KG1 (cell line): ENCODE measurements at places on chromosomes 13 and 19.

DNA sequence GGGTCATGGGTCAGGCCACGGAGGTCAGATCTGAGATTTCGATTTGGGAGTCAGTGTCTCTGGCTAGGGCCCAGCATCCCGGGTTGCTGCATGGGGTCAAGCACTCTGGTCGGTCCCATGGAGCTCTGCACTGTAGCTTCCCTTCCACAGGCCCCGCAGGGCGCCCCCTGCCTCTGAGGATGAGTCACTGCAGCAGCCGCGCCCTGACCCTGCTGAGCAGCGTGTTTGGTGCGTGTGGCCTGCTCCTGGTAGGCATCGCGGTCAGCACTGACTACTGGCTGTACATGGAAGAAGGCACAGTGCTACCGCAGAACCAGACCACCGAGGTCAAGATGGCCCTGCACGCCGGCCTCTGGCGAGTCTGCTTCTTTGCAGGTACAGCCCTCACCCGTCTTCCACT is 3.6 kb downstream of the CACNG7 start:
- no peak for DNase-seq

DNA sequence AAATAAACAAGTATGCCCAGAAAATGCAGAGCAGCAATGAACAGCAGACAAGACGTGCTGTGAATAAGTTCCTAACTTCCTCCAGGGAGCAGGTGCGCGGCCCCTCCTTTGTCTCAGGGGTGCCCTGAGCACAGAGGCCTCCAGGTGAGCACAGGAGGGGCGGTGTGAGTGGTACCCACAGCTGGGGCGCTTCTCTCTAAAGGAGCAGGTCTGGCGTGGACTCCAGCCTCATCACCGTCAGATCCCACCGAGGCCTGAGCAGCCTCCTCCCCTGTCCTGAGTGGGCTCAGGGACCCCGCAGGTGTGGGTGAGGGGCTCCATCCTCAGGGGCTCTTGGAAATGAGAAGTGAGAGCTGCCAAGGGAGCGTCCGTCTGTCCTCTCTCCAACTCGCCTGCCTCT is 3.2 kb downstream of the LILRA5 start:
- no peak for DNase-seq

DNA sequence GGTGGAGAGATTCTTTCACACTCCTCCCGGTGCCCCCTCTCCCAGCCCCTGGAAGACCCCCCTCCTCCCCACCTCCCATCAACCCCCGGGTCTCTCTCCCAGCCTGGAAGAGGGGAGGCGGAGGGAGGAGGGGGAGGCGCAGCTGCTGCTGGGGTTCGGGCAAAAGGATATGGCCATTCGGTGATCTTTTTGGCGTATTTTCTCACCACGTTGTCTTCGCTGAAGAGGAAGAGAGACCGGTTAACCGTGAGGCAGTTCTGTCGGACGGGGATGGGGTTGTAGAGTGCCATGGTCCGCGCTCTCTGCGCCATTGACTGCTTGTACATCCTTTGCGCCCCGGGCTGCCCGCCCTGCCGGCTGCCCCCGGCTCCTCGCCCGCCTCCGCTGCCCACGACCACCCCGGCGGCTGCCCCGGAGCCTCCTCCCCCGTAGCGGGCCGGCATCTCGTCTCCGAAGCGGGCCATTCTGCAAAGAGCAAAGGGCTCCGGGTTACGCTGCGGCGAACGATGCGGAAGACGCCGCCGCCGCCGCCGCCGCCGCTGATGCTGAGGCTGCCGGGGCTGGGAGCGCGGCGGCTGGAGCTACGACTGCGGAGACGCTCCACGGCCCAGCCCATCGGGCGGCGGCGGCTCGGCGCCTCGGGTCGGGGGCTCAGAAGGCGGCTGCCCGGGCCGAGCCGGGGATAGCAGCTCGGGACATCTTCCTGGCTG is 363 bp downstream of the CACNA1A start:
- DNase-seq: no peak

- no peak for DNase-seq
Observed at GRCh38 chr13:31367410-31367809, 167.6 kb downstream of the B3GLCT start.

DNA sequence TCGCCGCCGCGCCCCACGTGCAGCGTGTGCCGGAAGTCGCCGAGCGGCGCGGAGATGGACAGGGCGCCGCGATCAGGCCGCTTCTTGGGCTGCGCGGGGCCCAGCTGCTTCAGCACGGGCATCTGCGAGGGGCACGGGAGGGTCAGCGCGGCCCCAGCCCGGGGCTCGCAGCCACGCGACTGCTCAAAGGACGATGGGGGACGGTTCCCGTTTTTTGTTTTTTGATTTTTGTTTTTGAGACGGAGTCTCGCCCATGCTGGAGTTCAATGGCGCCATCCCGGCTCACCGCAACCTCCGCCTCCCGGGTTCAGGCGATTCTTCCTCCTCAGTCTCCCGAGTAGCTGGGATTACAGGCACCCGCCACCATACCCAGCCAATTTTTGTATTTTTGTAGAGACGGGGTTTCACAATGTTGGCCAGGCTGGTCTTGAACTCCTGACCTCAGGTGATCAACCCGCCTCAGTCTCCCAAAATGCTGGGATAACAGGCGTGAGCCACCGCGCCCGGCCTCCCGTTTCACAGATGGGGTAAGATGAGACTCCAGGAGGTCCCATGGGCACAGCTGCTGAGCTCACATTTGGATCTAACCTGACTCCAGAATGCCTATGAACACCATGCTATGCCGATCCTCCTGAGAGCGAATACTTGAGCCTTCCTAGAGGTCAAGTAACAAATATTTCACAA is 2.0 kb upstream of the LENG9 start:
- no peak for DNase-seq

GRCh38 chr19:18349524-18350128 is 9.2 kb downstream of the PGPEP1 start:
- no peak for DNase-seq

DNA sequence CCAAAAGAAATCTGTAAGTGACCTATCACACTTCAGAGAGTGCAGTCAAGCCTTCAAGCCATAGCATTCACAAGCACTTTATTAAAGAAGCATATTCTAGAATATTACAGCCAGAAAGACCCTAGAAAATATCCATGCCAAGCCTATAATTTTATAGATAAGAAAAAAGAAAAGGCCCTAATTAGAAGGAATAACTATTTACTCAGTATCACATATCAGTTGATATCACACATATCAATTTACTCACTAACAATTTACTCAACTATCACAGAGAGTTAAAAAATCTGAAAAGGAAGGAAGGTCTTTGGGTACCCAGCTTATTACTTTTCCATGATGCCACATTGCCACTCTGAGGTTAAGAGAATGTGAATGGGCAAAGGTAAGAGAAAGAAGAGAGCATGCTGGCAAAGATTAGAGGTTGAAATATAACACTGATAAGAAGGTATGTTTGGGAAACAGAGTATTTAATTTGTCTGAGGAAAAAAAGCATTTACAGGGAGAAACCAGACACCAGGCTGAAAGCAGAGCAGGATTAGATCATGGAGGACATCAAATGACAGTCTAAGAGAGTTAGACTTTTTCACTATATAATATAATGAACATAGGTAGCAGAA is 186.2 kb downstream of the VWA8 start:
- no peak for DNase-seq

- peak; percentile 22 for DNase-seq
Observed at GRCh38 chr13:94550062-94550738, 45.8 kb downstream of the TGDS start.

- DNase-seq: no peak
Observed at GRCh38 chr13:89269737-89270136, 1598.6 kb downstream of the SLITRK5 start.

DNA sequence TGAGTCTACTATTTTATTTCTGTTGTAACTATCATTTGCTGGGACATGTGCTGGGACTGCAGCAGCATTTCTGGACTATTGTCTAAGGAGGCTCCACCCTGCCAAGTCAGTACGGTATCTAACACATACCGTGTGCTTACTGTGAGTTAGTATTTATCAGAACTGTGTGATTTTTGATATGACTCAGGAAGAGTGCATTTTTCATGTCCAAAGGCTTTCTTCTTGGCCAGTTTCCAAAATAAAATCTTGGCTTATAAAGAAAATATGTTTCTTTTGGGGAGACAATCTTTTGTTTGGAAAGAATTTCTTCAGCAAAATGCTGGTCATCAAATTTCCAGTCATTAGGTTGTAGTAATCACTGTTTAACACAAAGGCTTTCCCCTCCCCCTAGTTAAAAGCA is 11.6 kb downstream of the PARP4 start:
- no peak for DNase-seq

GRCh38 chr13:44340508-44340907 is 33.1 kb upstream of the SERP2 start:
- DNase-seq: no peak

DNA sequence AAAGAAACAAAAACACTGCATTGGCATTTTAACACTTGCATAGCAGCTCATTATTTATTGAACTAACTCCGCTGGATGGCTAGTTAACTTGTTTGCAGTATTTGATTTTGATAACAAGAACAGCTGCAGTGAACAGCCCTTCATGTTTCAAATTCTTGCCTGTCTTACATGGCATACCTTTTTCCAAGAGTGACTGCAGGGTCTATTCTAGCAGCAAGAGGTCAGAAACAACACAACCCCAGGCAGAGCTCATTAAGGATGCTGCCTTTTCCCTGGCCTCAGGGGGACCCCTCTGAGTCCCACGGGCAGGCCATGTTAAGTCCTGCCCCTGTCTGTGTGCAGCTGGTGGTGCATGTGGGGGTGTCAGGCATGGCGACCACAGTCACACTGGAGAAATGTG is 16.6 kb downstream of the PGPEP1 start:
- DNase-seq: no peak

GRCh38 chr19:18007044-18007916 is 690 bp upstream of the ARRDC2 start:
- DNase-seq: peak; percentile 10

- no peak for DNase-seq
Observed at GRCh38 chr19:31675193-31675913, 326.1 kb upstream of the TSHZ3 start.

DNA sequence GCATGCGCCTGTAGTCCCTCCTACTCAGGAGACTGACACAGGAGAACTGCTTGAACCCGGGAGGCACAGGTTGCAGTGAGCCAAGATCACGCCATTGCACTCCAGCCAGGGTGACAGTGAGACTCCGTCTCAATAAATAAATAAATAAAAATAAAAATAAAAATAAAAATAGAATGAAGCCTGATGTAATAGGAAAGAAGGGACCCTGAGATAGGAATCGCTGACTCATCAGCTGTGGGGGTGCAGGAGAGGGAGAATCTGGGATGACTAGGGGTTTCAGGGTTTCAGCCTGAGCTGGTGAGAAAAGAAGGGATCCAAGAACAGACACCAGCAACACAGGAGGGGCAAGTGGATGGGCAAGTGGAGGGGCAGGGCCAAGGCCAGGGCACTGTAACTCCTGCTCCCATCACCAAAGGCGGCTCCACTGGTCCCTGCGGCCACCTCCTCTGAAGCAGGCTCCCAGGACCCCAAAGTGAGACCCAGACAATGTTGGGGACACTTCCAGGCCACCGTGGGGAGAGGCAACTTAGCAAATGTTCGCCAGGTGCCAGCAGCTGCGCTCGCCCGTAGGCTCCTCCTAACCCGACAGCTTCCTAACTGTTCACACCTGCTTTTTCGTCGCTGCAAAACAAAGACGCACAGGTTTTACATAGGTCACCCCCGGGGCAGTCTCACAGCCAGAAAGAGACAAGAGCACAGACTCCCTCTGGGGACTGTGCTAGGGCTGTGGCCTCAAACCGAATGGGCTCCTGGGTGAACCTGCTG is 1.2 kb downstream of the HAUS8 start:
- no peak for DNase-seq

GRCh38 chr19:49533551-49534488 is 6.0 kb downstream of the RCN3 start:
- DNase-seq: no peak

DNA sequence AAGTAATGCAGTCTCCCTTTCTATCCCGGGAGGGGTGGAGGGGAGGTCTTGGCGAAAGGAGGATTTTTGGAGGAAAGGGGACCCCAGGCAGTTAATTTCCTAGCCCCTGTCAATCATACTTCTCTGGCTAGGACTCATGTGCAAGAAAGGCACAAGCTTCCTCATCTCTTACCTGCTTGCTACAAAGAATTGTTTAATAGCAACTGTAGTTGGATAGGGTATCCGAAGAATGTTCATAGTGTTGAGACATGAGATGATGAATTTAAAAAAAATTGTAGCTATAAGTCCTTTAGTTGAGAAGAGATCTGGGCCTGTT is 525 bp downstream of the BORA start:
- DNase-seq: no peak

GRCh38 chr13:34357435-34358232 is 539.7 kb downstream of the RFC3 start:
- DNase-seq: peak; percentile 11

GRCh38 chr19:1223018-1223855 is 14.6 kb downstream of the CBARP start:
- DNase-seq: no peak

- no peak for DNase-seq
Observed at GRCh38 chr19:18057557-18057956, 29.2 kb downstream of the IL12RB1 start.

DNA sequence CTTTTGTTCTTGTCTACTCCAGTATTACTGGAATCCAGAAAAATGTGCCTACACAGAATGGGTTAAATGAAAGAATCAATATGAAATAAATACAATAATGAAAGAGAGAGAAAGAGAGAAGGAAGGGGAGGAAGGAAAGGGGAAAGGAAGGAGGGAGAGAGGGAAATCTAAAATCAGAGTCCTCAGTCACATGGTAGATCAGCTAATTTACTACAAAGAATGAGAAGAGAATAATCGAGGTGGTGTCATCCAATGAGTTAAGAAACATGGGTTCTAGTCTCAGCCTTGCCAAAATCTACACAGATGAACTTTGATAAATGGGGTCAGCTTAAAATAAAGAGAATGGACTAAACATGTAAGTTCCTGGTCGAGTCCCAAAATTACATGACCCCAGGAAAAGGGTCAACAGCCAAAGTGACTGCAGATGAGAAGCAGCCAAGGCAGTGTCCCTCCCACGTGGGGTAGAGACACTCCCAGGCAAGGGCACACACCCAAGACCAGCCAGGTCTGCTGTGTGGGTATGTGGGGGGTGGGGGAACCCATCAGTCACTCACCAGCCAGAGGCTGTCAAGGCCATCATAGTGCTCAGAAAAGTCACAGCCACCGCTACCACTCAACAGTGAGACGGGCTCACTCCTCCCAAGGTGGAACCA is 103.6 kb downstream of the STK24 start:
- no peak for DNase-seq

DNA sequence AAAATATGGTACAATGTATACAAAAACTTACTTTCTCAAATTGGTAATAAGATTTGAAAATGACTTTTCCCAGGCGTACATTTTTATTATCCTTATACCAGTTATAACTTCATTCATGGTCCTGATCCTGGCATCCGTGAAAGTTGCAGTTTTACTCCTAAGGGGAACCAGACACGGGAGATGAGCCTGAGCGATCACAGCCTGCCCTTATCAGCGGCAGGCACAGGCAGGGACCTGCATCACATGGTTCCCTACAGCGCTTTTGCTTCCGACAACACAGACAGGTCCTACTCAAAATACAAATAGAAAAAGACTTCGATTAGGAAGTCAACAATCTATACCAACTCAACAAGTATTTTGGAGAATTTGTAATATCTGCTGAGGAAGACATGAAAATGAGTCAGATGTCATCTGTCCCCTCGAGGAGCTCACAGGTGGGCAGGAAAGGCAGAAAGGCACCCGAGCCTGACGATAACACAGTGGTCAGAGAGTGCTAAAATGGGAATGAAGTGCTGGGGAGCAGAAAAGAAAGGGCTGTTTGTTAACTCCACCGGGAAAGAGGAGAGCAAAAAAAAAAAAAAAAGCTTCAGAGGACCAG is 93.4 kb downstream of the ABCC4 start:
- DNase-seq: no peak

GRCh38 chr19:17027535-17027975 is 945 bp upstream of the CPAMD8 start:
- no peak for DNase-seq

GRCh38 chr19:11483366-11484111 is 2.7 kb upstream of the ELAVL3 start:
- no peak for DNase-seq
